ENCODE measurements at places on chromosomes 11 and 22. TPM values are rescaled to one million over a fixed set of nuclear protein-coding genes. Genes with fewer than 3 reads are reported as not detected.

DNA sequence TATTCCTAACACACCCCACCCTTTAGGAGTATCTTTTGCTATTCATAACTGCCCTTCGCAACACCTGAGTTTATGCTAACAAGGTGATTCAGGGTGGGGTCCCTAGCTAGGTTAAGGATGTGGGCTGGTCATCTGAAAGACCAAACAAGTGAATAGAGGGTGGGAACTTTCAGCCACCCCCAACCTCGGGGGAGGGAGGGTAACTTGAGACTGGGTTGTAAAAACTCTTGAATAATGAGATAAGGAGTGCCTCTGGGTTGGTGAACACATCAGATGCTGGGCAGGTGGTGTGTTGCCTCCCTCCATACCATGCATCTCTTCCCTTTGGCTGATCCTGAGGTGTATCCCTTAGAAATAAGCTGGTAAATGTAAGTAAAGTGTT, 111.5 kb downstream of the SWAP70 start:
- no peak for DNase-seq

DNA sequence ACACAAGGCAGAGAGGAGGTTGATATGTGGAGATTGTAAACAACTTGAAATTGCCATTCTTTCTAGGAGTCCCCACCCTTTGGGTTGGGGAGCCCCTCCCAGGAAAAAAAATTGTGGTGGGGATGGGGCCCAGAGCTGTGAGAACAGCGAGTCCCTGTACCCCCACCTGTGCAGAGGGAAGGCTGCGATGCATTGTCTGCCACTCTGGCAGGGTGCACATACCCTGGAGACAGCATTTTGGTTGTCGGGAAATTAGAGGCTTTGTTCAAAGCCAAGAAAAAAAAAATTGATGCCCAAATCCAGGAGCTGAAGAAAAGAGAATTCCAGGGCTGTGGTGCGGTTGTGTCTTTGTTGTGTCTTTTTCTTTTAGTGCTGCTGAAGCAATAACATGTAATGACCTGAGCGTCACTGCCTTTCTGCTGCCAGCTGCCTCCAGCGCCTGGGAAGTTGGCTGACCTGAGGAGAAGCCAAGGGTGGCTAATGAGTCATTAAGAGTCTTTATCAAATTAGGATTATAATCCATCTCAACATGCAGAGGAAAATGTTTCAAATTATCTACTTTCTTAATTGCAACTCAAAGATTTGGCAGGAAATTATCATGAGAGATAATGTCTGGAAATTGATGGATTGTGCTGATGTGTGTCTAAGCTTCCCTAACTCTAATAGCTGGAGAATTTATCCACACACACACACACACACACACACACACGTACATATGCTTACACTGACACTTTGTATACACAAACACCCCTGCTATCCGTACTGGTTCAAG, 8.0 kb upstream of the PKNOX2 start:
- no peak for DNase-seq

The CREB3L1 gene
- total RNA-seq: not detected

The OR51B2 gene
- total RNA-seq: not detected

All from CD4-positive, alpha-beta memory T cell (primary cell).